Stimulated activated CD8-positive, alpha-beta memory T cell treated with anti-CD3 and anti-CD28 coated beads, Interleukin-2, amount 100 ng/mL, for 48 hours (primary cell): ENCODE measurements at places on chromosomes 7 and 10.

GRCh38 chr7:5425507-5426225 is 2.0 kb upstream of the TNRC18 start:
- DNase-seq, result no peak

DNA sequence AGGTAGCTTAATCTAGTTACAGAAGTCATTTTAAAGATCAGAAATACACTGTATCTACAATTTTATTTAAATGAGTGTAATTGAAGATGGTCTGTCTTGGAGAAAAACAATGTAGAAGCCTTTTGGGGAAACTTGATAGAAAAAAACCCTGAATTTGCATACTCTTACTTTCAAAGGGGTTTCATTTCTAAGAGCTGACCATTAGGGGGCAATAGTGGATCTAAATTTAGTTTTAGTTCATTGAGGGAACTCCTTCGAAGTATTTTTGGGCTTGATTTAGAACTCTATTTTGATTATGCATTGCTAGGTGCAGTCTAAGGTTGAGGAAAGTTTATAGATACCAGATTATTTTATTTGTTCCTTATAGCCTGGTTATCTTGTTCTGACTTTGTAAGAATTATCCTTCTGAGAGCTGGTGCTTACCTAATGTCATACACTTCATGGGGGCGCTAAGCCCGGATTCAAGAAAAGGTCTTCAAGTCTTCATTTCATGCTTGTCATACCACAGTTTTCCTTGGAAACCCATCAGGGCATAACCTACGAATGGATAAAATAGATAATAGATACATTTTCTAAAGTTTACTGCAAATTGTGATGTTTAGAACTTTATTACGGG is 69.1 kb upstream of the MXI1 start:
- DNase-seq, result no peak

- DNase-seq, result no peak
Measured at GRCh38 chr10:21572578-21572977, 38.5 kb downstream of the MLLT10 start.

DNA sequence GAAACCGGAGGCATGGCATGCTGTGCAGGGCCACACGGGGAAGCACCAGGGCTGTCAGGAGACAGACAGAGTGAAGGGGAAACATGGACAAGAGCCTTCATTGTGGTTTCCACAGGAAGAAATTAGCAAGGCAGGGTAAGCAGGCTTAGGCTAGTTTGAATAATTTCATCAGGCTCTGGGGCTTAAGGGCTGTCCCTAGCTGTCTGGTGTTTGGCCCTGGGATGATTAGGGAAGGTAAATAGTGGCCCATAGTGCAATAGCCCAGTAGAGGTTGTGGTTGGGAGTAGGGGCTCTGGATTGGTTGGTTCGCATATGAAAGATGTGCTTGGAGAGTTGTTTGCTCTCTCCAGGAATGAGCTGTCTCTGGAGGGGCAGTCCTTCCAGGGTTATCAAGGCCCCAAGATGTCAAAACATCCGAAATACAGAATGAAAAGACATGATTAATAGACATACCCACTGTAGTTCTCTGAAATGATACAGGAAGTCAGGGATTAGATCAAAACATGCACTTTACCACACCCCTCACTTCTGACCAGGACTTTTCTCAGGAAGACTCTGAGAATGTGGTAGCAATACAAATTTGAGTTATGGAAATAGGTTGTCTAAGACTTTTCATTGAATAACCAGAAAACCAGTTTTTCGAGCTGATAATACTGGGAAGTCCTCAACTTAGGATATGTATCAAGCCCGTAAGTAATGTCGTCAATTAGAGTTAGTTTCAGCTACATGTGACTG is 224.9 kb upstream of the NFE2L3 start:
- no peak for DNase-seq

DNA sequence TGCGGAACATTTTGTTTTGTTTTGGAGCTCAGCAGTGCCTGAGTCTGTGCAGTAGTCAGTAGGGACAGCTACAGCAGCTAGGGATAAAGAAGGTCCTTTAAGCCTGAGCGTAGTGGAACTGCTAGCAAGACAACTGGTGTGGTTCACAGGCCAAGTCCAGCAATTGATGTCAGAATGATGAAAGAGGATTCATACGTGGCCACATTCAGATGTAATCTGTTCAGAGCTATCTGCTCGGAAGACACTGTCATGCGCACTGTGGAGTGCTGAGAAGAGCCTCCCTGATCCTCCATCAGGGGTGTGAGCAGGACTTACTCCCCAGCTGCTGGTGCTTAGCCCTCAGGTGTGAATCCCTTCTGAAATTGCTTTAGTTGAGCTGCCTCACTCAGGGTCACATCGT is 79.6 kb upstream of the ANKRD1 start:
- no peak for DNase-seq

DNA sequence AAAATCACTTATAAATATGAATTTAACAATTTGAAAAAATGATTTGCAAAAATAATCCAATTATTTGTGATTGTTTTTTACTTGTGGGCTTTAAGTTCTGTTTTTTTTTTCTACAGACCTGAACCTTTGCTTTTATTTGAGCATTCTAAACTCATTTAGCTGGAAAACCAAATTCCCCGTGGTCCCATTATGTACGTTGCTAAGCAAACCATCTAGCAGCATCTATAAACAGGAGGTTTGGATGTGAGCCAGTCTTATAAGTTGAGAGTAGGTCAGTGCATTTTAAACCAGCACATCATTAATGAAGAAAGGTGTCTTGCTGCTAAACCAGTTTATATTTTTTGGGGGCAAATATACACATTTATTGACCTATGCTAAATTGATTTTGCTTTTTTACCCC is 77.3 kb downstream of the LRRN3 start:
- DNase-seq, result no peak

DNA sequence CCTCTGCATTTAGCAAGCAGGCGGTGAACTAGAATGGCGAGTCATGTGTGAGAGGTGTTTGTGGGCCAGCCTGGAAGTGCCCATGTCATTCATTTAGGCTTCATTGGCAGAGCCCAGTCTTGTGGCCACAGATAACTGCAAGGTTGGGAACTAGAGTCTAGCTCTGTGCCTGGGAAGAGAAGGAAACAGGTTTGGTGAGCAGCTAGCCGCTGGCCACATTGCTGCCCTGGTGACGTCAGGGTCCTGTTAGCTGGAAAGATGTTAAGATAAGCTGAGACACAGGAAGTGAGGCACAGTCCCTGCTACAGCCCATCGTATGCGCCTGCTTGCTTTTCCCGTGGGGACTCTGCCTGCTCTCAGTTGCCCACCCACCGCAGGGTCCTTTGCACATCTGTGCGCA is 185.5 kb downstream of the CAMK1D start:
- peak; percentile 20 for DNase-seq

GRCh38 chr10:84348860-84349259 is 20.5 kb downstream of the CCSER2 start:
- DNase-seq, result no peak

- DNase-seq, result no peak
Measured at GRCh38 chr10:85764108-85764507, 602.5 kb downstream of the GRID1 start.

- no peak for DNase-seq
Measured at GRCh38 chr10:90171014-90171722, 469.8 kb downstream of the KIF20B start.

DNA sequence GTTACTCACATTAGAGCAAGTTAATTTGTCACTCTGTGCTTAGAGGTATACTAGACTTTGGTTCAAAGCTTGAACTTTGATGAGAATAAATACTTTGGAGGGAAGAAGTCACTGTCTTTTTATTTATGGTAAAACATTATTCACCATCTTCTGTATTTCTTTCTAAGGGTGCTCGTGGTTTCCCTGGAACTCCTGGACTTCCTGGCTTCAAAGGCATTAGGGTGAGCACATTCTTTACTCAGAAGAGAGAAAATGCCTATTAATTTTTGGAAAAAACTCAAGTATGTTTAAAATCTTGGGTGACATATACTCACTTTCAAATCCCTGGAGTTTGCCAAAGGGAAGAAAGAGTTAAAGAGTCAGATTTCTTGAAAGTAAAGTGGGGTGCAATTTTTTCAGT is 10.8 kb downstream of the COL1A2 start:
- DNase-seq, result no peak

GRCh38 chr10:15122477-15123030 is 25.4 kb downstream of the RPP38 start:
- no peak for DNase-seq

- no peak for DNase-seq
Measured at GRCh38 chr7:44333911-44334733, 8.7 kb upstream of the CAMK2B start.

DNA sequence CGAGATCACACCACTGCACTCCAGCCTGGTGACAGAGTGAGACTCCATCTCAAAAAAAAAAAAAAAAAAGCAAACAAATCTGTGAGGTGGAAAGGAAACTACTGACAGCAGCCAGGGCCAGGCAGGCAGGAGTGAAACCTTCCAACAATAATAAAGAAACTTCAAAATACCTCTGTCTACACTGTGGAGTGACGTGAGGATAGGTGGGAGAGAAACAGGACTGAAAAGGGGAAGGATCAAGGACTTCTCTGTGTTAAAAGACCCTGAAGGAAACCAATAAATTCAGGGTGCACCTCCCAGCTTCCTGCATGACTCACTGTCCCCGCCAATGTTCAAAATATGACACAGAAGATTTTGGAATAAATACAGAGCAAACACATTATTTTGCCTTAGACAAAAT is 82.9 kb downstream of the KIAA1549 start:
- no peak for DNase-seq

DNA sequence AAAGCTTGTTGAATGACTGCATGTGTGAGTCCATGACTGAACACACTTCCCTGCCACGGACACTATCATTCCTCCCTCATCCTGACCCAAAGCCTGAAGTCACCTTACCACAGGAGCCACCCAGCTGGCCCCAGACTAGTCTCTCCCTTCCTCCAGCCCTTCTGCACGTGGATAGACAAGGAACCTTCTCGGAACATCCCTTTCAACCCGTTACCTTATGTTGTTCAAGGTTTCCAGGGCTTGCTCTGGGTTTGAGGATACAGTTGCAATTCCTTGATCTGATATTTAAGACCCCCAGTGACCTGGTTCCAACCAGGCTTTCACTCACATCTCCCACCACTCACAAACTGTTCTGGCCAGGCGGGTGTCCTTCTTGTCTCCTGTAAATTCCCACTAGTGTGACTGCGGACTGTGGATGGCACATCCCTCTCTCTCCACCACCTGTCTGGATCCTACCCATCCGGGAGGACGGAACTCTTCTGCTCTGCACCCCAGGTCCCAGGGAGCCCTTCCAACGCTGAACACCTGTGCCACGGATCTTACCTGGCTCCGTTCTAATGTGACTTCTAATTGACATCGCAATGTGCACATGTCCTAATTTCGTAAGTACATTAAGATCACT is 62.5 kb downstream of the HIPK2 start:
- DNase-seq, result no peak

DNA sequence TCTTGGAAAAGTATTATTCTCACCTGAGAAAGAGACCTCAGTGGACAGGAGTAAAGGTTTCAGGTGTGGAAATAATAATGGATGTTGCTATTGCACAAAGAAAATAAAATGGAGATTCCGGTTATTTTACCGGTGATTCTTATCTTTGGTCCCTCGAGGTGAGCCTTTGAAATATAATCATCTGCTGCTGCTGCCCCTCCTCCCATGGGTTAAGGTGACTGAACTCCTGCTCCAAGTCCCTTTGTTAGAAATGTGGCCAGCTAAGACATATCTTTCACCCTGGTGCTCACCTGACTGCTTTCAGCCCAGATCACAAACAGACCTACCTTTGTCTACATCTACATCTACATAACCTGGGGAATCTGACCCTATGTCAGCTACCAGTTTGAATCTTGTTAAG is 5.7 kb downstream of the CUBN start:
- DNase-seq, result no peak

DNA sequence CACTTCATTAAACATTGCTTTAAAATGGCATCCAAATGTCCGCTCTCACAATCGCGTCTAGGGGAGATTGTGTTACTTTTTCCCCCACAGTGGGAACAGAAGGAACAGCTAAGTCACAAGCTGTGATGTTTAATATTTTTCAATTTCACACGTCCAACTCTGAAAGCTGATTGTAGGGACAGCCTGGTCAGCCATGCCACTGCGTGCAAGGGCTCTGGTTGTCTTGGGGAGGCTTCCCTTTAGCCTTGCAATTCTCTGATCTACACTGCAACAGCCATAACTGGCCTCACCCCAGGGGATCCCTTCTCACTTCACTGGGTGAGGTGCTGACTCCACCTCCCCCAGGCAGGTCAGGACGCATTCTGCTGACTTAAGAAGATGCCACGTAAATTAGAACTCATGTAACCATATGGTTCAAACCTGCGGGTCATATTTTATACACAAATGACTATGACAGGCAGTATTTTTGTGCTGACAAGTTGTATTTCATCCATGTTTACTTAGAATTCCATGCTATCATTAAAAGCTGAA is 425.2 kb upstream of the NFE2L3 start:
- no peak for DNase-seq

GRCh38 chr10:129194181-129194870 is 272.7 kb upstream of the MGMT start:
- DNase-seq, result no peak

- no peak for DNase-seq
Measured at GRCh38 chr7:266851-267840, 22.8 kb upstream of the FOXL3 start.
